Activated T-cell treated with anti-CD3 and anti-CD28 coated beads for 1 hour (primary cell): ENCODE measurements at places on chromosomes 4 and X.

- no peak for DNase-seq
Measured at GRCh38 chr4:86432559-86433134, 72.8 kb upstream of the MAPK10 start.

- DNase-seq, result no peak
Measured at GRCh38 chr4:2402048-2402842, 16.2 kb downstream of the ZFYVE28 start.

- DNase-seq, result no peak
Measured at GRCh38 chr4:38894322-38894982, 26.8 kb downstream of the FAM114A1 start.

GRCh38 chr4:80963051-80963450, 67.5 kb upstream of the BMP3 start:
- no peak for DNase-seq
